Astrocyte (in vitro differentiated cells and primary cell): ENCODE measurements at places on chromosomes 4 and X. TPM values are rescaled to one million over a fixed set of nuclear protein-coding genes. Genes with fewer than 3 reads are reported as not detected.
A peak's percentile ranks its signal among the peaks of the same experiment; 100 is the strongest.

Gene USP17L22
- total RNA-seq = not detected in 2 replicates

- no peak for DNase-seq
- H3K36me3 ChIP-seq = no peaks in the 10 kb centered on the region
- H3K4me1 ChIP-seq = peaks cover under 1% of the 10 kb centered on the region
- H3K27me3 ChIP-seq = no peaks in the 10 kb centered on the region
- no peak overlapping the region for H3K4me3 ChIP-seq
- H3K27ac ChIP-seq = no peak overlapping the region
Observed at GRCh38 chrX:153938226-153938786, 3.5 kb upstream of the NAA10 start.

Gene ART3
- not detected in 2 replicates for total RNA-seq

DNA sequence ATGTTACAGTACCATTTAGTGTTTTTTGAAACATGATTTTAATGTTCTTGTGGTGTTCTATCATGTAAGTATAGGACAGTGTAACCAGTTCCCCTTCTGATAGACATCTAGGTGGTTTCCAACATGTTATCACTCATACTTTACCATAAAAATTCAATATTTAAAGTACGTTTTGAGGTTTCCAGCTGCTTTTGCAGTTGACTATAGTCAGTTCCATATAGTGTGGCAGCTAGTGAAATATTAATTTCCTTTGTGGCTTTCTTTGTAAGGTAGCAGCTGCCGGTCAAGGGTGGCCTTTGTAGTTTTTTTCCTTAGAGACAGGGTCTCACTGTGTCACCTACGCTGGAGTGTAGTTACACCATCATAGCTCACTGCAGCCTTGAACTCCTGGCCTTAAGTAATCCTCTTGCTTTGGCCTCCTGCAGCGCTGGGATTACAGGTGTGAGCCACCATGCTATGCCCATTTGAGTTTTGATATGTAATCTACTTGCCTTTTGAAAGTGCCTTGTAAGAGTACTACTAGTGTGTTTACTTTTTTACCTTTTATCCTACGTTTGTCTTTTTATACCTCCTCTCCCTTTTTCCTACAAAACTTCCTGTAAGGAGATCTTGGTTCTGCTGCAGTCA is 63.0 kb downstream of the ARHGAP10 start:
- H3K4me1 ChIP-seq = peaks cover 4% of the 10 kb centered on the region
- no peaks in the 10 kb centered on the region for H3K27me3 ChIP-seq
- H3K27ac ChIP-seq = no peak overlapping the region

DNA sequence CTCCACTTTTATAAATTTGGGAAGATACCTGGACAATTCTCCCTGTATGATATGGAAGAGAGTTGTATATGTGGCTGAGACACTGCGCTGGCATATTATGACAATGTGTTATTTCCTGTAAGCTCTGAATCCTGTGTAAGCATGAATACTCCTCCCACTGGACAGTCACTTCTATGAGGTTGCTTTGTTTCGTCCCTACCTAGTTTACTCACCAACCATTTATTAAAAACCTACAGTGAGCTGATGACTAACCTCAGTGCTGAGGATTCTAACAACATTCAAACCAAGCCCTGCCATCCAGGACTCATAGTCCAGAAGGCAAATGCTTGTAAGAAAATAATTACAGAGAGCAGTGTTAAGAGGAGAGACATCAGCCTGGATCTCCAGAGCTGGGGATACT is 1632.9 kb upstream of the TENM3 start:
- no peaks in the 10 kb centered on the region for H3K27me3 ChIP-seq
- H3K4me3 ChIP-seq = no peak overlapping the region
- no peak overlapping the region for H3K27ac ChIP-seq
- DNase-seq = peak; percentile 51

DNA sequence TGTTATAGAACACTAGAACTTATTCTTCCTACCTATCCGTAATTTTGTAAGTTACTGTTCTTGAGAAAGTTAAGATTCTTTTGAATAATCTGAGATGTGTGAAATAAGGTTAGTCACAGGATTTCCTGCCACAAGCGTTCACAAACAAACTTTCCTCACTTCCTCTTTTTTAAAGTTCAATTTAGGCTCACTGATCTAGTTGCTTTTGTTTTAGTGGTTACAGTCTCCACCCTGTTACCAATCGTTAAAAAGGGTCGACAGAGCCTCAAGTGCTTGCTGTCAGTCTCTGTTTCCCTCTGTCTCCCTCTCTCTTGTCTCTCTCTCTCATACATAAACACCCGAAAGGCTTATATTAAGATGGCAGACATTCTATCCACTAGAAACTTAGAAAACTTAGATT is 35.9 kb upstream of the STK26 start:
- no peaks in the 10 kb centered on the region for H3K36me3 ChIP-seq
- no peak overlapping the region for H3K4me3 ChIP-seq
- H3K27me3 ChIP-seq = no peaks in the 10 kb centered on the region
- no peaks in the 10 kb centered on the region for H3K4me1 ChIP-seq

- no peak overlapping the region for H3K4me3 ChIP-seq
- no peak overlapping the region for H3K27ac ChIP-seq
- H3K36me3 ChIP-seq = no peaks in the 10 kb centered on the region
- no peak for DNase-seq
Observed at GRCh38 chr4:148116969-148117368, 325.2 kb downstream of the NR3C2 start.

GRCh38 chrX:134688839-134689238 is 30.6 kb upstream of the PLAC1 start:
- H3K27ac ChIP-seq = peak overlapping the region; percentile 19
- H3K27me3 ChIP-seq = no peaks in the 10 kb centered on the region
- H3K4me1 ChIP-seq = peaks cover 18% of the 10 kb centered on the region
- no peaks in the 10 kb centered on the region for H3K36me3 ChIP-seq
- H3K4me3 ChIP-seq = no peak overlapping the region
